ENCODE measurements at places on chromosomes 2 and 18.

- DNase-seq: no peak
These were observed 5.6 kb downstream of the WNT10A start for GRCh38 chr2:218885981-218886947.

DNA sequence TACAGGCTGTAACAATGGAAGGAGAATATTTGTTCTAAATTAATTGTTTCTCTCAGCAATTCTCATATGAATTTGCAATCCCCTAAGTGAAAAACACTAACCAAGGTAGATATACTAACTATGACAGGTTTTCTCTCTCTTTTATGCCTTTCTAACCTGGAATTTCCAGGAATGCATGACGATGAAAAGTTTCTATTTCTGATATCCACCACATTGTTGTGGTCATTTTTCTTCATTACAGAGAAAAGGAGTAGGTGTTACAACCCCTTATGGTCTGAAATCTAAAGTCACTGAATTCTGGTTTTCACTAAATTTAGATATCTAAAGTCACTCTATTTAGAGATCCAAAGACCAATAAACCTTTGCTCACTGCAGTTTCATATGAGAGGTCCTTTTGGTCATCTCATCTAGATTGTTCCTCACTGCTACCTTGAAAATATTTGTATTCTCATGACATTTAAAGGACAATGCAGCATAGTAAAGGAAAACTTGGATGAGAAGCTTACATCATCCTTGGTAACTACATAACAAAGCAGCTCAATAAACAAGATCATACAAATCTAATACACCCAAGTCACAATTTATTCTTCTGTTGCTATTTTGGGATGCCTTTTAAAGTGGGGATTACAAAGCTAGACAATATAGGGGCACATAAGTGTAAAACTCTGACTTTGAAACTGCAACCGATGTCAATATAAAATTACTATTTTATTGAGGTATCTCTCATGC lies 85.8 kb downstream of the TCF4 start:
- no peak for DNase-seq

DNA sequence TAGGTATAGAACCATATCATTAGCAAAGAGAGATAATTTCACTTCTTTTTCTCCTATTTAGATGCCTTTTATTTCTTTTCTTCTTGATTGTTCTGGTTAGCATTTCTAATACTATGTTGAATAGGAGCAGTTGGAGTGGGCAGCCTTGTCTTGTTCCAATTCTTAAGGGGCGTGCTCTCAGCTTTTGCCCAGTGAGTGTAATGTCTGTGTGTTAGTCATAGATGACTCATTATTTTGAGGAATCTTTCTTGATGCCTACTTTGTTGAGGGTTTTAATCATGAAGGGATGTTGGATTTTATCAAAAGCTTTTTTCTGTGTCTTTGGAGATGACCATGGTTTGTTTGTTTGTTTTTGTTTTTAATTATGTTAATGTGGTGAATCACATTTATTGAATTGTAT lies 1453.1 kb upstream of the SLC39A10 start:
- DNase-seq: no peak

- no peak for DNase-seq
These were observed 20.9 kb downstream of the OXER1 start for GRCh38 chr2:42742740-42743658.

- DNase-seq: no peak
These were observed 35.2 kb downstream of the TMEM163 start for GRCh38 chr2:134683561-134684112.

GRCh38 chr2:205972113-205972512 lies 113.9 kb downstream of the INO80D start:
- no peak for DNase-seq

- DNase-seq: no peak
These were observed 5.4 kb downstream of the COLEC11 start for GRCh38 chr2:3600256-3600855.

DNA sequence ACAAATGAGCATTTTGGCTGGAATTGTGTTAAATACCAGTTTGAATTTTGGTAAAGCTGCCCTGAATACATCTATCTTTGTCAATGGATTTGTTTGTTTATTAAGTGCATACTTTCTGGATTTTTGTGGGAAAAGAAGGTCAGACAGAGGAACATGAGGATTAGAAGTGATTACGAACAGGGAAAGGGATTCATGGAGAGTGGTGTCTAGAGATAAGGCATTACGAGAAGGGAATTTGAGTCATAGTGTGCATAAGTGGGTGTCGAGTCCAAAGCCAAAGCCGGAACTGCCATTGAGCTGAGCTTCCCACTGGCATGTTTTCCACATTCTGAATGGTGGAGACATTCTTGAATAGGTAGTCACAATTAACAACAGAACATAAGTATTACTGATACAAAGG lies 68.9 kb upstream of the EFEMP1 start:
- peak; percentile 2 for DNase-seq

DNA sequence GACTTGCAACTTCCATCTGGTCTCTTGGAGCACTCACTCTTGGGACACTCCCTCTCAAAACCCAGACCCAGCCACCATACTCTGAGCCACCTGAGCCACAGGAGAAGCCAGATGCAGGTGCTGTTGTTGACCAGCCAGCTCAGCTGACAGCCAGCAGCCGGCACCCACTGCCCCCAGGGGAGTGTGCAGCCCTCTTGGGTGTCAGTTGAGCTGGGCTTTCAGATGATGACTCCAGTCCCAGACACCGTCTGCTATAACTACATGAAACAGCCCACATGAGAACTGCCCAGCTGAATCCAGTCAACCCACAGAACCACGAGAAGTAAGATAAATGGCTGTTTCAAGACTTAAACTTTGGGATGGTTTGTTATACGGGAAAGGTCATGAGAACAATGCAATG lies 10.7 kb upstream of the IGFBP2 start:
- no peak for DNase-seq

DNA sequence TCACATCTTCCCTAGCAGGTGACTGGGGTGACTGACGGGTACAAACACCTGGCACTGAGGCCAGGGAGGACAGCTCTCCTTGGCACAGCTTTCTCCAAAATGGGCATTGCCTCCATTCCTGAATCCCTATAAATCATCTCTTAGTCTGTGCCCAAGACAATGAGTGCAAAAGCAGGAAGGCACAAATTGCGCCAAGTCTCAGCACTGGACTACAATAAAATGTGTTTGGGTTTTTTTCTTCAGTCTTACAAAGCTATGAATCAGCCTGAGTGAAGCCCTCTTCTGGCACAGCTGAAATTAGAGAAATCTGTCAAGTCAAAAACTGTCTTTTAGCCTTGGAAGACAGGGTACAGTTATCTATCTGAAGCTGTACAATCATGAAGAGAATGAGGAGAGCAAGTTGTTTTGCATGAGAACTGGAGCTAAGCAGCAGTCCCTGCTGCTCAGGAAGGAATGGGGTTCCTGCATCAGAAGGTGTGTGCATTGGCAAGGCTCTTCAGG lies 90.8 kb downstream of the EPB41L3 start:
- no peak for DNase-seq

DNA sequence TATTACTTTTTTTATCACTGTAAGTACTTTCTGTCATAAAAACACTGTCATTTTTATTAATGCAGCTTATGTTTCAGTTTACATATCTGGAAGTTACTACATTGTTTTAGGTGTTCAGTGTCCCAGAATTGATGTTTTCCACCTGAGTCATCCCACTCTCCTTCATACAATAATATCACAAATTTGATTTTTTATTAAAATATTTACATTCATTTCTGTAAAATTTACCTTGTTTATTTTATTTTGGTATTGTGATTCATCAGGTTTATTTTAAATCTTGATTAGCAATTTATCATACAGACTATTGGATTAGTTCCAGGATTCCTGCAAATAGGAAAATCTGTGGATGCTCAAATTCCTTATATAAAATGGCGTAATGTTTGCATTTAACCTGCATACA lies 1662.9 kb downstream of the SUCLG1 start:
- no peak for DNase-seq

DNA sequence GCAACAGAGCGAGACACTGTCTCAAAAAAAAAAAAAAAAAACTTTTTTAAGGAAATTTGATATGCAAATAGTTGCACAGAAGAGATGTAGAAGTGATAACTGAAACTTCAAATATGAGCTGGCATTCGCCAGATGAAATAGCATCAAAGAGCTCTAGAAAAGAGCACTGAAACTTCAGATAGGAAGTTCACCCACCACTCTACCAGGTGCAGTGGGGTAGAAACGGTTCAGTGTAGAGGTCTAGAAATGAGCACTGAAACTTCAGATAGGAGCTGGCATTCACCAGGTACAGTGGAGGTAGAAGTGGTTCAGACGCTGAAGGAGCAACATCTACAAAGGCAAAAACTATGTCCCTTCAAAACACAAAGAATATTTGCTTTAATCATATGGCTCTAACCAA lies 9.0 kb upstream of the ONECUT2 start:
- no peak for DNase-seq

- DNase-seq: no peak
These were observed 32.4 kb upstream of the RBBP8 start for GRCh38 chr18:22900558-22901238.

GRCh38 chr18:5515011-5515784 lies 28.6 kb downstream of the EPB41L3 start:
- DNase-seq: no peak

- DNase-seq: no peak
These were observed 150.3 kb upstream of the TNP1 start for GRCh38 chr2:217010173-217010572.

DNA sequence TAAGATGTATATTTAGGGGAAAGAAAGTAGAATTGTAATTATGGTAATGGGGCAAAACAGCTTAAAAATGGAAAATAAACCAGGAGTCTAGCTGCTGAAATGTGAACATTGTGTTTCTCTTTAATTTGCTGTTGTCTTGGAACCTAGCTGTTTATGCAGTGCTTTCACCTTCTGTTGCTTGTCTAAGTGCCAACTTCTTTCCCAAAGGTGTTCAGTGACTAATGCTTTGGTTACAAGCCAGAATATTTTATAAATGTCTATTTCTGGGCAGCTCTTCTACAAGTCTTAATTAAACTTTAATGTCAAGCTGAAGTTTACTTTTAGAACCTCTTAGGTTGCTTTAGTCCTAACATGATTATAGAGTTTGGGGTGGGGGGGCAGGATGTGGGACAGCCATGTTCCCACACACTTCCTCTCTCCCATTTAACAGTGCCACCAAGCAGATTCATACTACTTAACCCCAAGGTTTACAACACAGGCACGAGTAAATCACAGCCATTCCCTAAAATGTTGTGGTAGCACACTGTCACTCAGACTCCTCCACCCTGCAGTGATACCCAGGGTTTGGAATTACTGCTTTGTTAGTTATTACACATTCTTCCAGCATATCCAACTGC lies 60.6 kb downstream of the ITGA4 start:
- DNase-seq: no peak

DNA sequence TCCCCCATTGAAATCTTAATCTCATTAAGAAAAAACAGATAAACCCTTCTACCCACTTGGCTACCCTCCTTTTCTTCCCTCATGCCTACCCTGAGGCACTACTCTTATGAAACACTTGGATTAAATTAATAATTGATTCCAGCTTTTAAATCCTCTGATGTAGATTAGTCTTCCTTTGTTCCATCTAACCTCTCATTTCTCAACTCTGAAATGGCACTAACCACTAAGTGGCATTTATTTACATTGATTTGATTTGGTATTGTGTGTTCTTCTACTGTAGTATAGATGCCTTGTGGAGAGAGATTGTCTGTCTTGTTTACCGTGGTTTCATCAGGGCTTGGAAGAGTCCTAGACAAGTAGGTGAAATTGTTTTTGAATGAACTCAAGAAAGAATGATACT lies 26.7 kb downstream of the ITGA4 start:
- no peak for DNase-seq

DNA sequence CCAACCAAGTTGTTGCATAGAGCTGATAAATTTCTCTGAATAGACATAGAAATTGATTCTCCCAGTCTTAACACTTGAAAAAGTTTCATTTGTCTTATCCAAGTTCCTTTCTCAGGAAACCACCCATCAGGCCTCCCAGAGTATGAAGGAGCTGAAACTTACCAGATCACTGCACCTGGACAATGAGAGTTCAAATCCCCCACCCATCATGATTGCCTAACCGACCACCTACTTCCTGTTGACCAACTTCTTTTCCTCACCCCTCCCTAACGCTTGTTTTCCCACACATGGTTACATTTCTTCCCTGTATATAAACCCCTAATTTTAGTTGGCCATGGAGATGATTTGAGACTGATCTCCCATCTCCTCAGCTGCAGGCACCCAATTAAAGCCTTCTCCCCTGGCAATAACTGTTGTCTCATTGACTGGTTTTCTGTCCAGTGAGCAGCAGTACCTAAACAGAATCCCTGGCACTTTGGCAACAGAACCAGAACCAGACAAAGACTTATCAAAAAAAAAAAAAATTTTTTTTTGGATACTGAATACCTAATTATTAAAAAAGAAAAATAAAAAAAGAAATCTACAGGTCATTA lies 103.0 kb downstream of the SPIRE1 start:
- DNase-seq: no peak

DNA sequence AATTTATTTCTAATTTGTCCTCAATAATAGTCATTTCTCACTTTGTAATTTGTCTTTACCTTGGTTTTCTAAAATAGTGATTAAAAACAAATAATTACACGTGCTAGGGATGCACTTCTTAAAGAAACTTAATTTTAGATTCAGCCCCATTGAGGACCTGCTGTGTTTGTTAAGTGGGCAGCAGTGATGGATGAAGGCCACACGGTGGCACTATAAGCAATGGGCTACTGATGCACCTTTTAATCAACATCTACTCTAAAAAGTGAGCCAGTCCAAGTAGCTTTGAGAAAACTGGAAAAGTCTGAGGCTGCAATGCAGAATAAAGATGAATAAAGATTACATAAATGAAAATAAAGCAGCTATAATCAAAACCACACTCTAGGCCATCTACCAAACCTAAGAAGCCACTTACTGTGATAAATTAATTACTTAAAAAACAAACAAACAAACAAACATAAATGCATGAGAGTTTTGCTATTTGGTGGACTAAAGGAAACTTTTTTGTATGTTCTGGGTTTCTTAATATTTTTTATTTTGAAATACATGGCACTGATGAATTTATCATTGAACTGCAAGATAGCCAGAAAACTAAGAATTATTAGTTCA lies 89.3 kb downstream of the PDE11A start:
- peak; percentile 16 for DNase-seq

DNA sequence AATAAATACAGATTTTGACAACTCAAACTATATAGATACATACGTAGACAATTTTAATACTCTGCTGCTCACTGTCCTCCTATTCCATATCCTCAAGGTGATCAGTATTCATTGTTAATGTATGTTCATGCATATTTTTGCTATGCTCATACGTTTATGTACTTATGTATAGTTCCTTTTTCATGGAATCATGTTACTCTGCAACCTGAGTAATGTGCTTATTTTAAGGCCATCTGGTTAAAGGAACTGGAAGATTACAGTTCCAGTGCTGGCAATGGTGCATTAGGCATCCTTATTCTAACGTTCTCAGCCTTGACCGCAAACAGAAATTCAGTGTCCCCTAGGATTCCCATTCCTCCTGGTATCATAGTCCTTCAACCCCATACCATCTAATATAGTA lies 385.0 kb upstream of the TNP1 start:
- DNase-seq: no peak

DNA sequence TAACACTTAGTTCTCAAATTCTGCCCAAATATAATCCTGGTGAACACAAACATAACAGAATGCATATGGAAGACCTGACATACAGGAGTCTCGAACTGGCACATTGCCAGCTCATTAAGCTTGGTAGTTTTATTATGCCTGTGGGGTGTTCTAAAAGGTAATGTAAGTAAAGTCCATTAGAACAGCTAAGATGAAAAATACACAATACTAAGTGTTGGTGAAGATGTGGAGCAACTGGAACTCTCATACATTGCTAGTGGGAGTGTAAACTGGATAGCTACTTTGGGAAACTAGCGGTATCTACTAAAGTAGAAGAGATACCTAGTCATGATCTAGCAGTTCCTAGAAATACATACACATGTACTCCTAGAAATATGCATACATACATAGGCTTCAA lies 24.3 kb upstream of the RAB10 start:
- no peak for DNase-seq
